ENCODE measurements at places on chromosomes 11 and 22. TPM values are rescaled to one million over a fixed set of nuclear protein-coding genes. Genes with fewer than 3 reads are reported as not detected.

The GLB1L2 gene
- 0.54 TPM for total RNA-seq

The CCDC73 gene
- total RNA-seq: not detected

The TMPRSS13 gene
- 3.4 TPM for total RNA-seq

The CEP126 gene
- 0.64 TPM for total RNA-seq

DNA sequence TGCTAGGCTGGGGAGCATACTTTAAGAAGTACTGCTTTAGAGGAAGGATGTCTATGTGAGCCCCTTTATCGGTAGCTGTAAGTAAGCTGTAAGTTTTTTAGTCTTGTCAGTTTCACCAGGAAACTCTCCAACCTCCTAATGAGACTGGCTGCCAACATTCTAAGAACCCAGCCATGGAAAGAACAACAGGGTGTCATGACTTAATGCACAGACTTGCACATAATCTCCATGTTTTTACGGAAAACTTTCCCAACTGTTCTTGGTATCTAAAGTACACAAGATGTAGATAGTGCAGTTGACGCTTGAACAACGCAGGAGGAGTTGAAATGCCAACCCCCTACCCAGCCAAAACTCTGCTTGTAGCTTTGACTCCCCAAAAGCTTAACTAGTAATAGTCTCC, 9.0 kb downstream of the OR8A1 start:
- no peaks in the 10 kb centered on the region for H3K36me3 ChIP-seq
- H3K27me3 ChIP-seq: peaks cover 1% of the 10 kb centered on the region
- H3K27ac ChIP-seq: no peak overlapping the region

DNA sequence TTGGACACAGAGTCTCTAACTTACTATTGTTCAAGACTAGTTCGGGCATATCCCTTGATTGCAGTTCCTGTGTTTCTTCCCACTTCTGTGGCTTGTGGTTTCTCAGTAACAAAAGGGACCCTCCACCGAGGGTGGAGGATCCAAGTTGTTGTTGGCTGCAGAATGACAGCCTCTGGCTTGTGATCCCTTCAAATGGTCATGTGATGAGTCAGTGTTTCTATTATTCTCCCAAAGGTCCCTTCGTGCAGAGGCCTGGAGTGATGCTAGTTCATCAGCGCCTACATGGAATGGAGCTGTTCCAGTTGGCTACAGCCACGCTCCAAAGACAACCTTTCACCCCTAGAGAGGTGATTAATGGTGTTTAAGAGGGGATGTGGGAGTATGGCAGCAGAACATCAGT, 2.6 kb upstream of the VWCE start:
- no peak overlapping the region for H3K27ac ChIP-seq
- H3K4me1 ChIP-seq: peaks cover 23% of the 10 kb centered on the region

- H3K27me3 ChIP-seq: no peaks in the 10 kb centered on the region
- H3K27ac ChIP-seq: no peak overlapping the region
- DNase-seq: no peak
- no peak overlapping the region for H3K4me3 ChIP-seq
Observed at GRCh38 chr11:72627594-72628281, 46.5 kb downstream of the PDE2A start.

GRCh38 chr22:25453557-25453956, 110.9 kb upstream of the GRK3 start:
- no peak overlapping the region for H3K4me3 ChIP-seq
- no peak overlapping the region for H3K27ac ChIP-seq
- no peaks in the 10 kb centered on the region for H3K27me3 ChIP-seq

DNA sequence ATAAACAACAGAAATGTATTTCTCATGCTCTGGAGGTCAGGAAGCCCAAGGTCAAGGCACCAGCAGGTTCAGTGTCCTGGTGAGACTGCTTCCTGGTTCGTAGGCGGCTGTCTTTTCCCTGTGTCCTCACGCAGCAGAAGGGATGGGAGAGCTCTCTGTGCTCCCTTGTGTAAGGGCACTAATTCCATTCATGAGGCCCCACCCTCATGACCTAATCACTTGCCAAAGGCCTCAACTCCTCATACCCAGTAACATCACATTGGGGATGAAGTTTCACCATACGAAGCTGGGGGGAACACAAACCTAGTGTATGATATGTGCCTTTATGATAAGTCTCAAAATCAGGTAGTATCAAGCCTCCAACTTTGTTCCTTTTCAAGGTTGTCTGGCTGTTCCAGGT, 38.6 kb upstream of the PANX2 start:
- no peaks in the 10 kb centered on the region for H3K36me3 ChIP-seq
- H3K27ac ChIP-seq: no peak overlapping the region
- peaks cover 13% of the 10 kb centered on the region for H3K27me3 ChIP-seq
- H3K4me3 ChIP-seq: no peak overlapping the region

DNA sequence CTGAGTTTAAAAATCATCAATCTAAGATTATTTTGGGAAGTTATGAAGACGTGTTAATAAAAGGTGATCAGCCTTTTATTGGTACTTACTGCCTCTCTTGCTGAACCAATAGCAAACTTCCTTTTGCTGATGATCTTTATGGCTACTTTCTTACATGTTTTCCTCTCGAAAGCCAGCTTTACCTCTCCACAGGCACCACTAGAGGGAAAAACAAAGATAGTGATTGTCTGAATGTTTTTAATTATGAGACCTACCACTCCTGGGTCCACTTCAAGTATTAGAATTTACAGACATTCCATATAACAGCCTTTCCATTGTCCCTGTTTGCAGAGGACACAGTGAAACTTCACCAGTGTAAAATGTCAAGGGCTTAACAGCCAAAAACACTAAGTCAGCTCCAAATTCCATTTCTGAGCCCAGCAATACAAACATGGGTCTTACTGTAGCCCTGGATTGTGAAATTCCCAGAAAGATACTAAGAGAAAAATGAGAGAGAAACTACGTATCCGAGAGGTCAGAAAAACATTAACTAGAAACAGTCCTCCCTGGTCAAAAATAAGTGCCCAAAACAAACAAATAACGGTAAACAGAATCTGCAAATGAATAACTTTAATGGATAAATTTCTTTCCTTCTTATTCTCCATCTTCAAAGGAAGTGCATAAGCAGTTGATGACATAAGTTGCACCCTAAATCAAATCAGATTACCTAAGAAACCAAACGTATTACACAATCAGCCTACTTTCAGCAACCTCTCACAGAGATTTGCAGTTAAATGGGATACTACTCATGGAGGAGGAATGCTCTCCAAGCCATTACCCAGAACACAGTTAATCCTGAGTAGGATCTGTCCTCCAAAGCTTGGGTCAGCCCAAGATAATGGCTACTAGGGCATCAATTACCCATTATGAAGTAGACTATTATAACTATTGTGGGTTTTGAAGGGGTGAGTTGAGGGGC, 29.5 kb downstream of the CHEK2 start:
- no peak overlapping the region for H3K27ac ChIP-seq
- no peaks in the 10 kb centered on the region for H3K4me1 ChIP-seq

- no peak overlapping the region for H3K27ac ChIP-seq
- DNase-seq: no peak
- H3K4me3 ChIP-seq: no peak overlapping the region
- no peaks in the 10 kb centered on the region for H3K27me3 ChIP-seq
- H3K36me3 ChIP-seq: no peaks in the 10 kb centered on the region
Observed at GRCh38 chr22:22773979-22774604, 113.5 kb upstream of the IGLL5 start.

The PPFIBP2 gene
- total RNA-seq: 10.6 TPM

DNA sequence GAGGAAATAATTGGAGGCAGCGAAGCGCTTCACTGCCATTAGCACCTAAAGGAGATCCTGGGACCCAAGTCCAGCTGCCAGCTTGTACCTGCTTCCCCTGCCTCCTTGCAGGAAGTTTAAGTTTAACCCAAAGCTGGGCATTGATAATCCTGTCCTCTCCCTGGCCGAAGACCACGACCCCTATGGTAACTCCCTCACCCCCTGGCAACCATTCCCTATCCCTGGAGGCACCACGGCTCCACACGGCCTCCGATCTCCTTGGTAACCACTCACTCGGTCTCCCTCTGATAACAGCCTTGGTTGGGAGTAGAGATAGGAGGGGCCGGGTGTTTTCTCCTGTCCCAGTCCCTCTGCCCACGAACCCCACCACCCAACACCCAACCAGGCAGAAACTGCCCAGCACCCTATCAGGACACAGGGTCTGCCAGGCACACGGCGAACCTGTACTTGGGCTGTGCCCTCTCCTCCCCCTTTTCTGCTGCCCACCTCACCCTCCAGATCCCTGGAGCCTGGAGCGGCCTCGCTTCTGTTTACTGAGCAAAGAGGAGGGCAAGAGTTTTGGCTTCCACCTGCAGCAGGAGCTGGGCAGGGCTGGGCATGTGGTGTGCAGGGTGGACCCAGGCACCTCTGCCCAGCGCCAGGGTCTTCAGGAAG, 833 bp downstream of the NHERF4 start:
- H3K4me1 ChIP-seq: no peaks in the 10 kb centered on the region
- H3K4me3 ChIP-seq: no peak overlapping the region
- H3K27ac ChIP-seq: no peak overlapping the region

The B3GAT1 gene
- total RNA-seq: 1.9 TPM

DNA sequence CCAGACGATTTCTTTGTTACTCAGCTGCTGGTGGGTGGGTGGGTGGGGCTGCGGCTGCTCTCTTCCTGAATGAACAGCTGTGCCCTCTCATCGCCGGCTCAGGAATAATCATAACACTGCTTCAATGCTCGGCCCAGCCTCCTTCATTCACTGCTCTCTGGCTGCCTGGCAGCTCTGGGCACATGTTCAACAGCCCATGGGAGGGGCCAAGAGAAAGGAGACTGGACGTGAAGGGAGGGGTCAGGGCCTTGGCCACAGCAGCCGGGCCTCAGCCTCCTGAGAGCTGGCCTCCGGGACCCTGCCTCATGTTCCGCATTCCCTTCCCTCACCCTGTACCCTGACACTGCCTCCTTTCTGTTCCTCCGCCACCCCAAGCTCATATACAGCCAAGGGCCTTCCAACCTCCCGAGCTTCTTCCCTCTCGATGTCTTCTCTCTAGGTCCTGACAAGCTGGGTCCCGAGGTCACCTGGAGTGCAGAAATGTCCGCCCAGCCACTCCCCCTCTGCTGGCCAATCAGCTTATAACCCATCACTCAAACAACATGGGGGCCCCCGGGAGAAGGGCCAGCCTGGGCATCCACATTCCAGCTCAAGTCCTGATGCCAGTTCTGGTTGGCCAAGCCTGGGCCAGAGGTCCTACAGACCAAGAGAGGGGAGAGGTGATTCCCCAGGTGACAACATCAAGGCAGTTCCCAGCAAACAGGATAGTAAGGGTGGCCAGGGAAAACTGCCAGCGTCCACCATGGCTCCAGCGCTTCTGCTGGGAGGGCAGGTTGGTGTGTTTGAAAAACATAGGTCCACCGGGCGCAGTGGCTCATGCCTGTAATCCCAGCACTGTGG, 3.2 kb upstream of the CSDC2 start:
- H3K4me3 ChIP-seq: no peak overlapping the region
- H3K36me3 ChIP-seq: no peaks in the 10 kb centered on the region
- no peak for DNase-seq
- no peak overlapping the region for H3K27ac ChIP-seq

GRCh38 chr22:44247923-44248892, 64.5 kb downstream of the SHISAL1 start:
- no peak for DNase-seq
- H3K4me1 ChIP-seq: no peaks in the 10 kb centered on the region
- no peak overlapping the region for H3K4me3 ChIP-seq
- no peak overlapping the region for H3K27ac ChIP-seq
- no peaks in the 10 kb centered on the region for H3K27me3 ChIP-seq

The TBX1 gene
- total RNA-seq: not detected

DNA sequence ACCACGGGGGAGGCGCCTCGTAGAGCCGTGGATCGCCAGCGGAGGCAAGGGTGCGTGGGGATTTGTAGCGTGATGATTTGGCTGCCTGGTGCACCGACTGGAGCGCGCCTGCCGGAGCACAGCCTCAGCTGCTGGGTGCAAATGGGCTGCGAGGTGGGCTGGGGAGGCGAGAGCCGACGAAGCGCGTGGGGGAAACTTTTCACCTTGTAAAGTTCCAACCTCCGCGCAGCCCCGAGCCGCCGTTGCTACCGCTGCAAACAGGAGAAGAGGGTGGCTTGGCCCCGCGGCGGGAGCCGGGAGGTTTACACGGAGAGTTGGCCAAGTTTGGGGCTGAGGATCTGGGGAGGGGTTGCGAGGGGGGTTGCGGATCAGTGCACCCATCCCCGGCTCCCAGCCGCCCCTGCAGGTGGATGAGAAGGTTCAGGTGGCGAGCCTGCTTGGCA, 528 bp downstream of the FAT3 start:
- H3K27ac ChIP-seq: no peak overlapping the region
- H3K4me1 ChIP-seq: no peaks in the 10 kb centered on the region
- no peaks in the 10 kb centered on the region for H3K36me3 ChIP-seq
- no peak overlapping the region for H3K4me3 ChIP-seq
- H3K27me3 ChIP-seq: peaks cover 9% of the 10 kb centered on the region

DNA sequence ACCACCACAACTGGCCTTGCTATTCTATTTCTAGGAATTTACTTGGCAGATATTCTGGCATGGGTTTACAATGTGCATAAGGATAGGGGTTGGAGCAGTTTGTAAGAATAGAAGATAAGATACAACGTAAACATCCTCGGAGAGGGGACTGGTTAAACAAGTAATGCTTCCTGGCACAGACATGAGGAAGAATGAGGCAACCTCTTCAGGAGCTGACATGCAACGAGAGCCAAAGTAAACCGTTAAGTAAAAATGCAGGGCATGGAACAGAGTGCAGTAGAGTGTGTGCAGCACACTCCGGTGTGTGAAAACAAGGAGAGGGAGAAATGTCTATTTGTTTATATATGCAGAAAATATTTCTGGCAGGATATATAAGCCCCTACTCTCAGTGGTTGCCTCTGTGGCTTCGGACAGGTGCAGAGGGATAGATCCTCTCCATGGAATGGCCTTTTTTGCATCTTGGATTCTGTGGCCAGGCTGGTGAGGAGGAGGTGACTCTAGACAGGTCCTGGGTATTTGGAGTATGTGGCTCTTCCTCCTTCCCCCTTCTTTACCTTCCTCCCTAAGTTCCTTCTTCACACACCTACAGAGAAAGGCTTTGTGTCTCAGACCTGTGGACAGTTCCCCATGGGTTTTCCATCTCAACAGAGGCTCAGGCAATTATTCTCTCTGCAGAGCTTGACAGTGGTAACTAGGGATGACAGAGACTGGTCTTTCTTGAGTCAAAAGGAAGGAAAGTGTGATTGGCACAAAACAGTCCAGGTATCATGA, 2.5 kb downstream of the RAB36 start:
- DNase-seq: no peak
- no peaks in the 10 kb centered on the region for H3K36me3 ChIP-seq
- H3K4me1 ChIP-seq: peaks cover 23% of the 10 kb centered on the region
- no peak overlapping the region for H3K4me3 ChIP-seq
- H3K27me3 ChIP-seq: no peaks in the 10 kb centered on the region
- no peak overlapping the region for H3K27ac ChIP-seq

DNA sequence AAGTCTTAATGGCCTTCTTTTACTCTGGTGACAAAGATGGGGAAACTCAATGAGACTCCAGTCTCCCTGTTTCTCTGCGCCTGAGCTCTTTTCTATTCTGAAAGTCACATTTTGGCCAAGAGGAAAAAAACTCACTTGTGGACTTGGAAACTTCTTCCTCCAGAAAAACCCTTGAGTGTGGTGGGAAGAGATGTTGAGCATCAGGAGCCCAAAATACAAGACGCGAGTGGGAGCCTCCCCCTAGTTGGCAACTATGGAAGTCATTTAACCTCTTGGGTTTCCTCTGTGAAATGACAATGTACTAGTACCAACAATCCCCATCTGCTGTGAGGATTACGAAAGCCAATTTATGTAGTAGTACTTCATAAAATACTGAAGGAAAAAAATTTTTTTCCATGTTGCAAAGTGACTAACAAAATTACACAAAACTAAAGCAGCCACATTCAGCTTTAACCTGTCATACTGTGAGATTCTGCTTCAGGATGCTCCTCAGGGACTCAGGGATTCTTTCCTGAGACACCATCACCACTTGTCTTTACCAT, 524 bp upstream of the SLC25A17 start:
- DNase-seq: no peak
- H3K4me3 ChIP-seq: peak overlapping the region; percentile 91
- H3K36me3 ChIP-seq: peaks cover 4% of the 10 kb centered on the region
- H3K27ac ChIP-seq: peak overlapping the region; percentile 76
- H3K27me3 ChIP-seq: no peaks in the 10 kb centered on the region

The LRRC74B gene
- total RNA-seq: 0.10 TPM

All from CD4-positive, CD25-positive, alpha-beta regulatory T cell (primary cell).